CD4-positive, alpha-beta T cell treated with Interleukin-6 at 100 ng/mL for 8 hours (primary cell): ENCODE measurements at places on chromosomes 6 and 20.

GRCh38 chr6:45836984-45837383, 178.7 kb downstream of the CLIC5 start:
- no peak for DNase-seq

GRCh38 chr6:26233649-26234420, 131.2 kb upstream of the BTN3A2 start:
- DNase-seq: peak; percentile 79

DNA sequence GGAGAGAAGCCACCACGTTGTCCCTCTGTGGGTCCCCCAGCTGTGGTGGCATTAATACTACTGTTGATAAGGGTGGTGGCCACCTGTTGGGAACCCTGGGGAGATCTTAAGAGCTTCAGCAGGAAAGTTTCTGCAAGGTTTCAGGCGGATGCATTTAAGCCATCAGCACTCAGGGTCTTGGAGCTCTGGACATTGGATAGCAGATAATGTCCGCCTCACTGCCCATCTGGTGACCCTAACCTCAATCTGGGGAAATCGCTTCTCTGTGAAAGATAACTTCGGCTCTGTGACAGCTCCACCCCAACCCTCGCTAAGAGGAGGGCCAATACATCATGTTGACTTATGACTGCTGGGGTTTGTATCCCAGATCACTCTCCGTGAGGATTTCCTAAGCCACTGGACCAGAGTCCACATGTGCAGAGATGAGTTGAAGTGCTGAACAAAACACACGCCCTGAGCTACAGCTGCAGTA, 92.9 kb downstream of the FOXC1 start:
- DNase-seq: no peak

DNA sequence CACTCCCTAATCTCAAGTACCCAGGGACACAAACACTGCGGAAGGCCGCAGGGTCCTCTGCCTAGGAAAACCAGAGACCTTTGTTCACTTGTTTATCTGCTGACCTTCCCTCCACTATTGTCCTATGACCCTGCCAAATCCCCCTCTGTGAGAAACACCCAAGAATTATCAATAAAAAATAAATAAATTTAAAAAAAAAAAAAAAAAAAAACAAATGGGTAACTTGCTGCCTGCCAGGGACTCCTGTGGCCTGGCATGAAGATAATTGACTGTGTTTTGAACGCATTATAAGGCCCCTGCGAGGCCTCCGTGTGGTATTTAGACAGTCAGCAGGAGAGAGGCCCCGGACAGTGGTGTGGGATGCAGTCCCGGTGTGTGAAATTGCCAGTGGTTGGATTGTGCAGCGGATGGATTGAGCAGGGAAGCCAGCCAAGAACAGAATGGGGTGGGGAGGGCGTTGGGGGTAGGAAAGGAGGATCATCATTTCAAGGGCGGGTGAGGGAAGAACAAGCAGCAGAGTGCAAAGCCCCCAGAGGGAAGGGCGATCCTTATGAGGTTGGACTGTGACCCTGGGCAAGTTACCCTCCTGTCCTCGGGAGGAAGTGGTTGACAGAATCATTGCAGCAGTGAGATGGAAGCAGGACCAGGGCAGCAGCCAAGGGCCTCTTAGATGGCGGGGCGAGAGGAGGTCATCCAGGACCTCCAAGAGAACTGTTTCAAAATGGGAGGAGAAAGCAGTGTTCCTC, 43.3 kb downstream of the PPARD start:
- no peak for DNase-seq

DNA sequence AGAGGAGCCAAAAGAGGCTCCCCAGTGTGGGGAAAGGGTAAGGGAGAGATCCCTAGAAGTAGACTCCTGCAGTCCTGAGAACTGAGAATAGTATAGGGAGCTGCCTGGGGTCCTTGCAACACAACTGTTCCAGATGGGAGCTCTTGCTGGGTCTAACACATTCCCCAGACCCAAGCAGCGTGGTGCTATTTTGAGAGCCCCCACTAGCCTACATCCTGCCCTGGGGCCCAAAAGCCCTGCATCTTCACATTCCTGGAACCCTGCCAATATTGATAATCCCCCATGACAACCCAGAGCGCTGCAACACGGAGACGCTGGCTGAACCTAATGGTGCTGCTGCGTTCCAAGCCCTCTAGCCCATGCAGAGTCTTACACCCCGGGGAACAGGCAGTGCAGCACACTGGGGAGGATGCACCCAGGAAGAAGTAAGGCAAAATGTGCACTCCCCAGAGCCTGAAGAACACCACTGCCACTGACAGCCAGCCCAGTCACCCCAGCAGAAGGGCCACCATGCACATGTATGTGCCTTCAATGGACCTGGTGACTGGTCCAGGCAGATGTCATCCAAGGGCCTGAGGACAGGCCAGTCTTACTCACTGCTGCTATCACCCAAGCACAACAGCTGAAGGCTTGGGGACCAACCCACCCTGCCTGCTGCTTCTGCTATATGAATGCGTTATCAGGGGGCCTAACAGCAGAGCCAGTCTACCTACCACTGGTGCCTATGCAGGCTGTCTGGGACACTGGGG, 7.0 kb upstream of the RNF217 start:
- DNase-seq: no peak

DNA sequence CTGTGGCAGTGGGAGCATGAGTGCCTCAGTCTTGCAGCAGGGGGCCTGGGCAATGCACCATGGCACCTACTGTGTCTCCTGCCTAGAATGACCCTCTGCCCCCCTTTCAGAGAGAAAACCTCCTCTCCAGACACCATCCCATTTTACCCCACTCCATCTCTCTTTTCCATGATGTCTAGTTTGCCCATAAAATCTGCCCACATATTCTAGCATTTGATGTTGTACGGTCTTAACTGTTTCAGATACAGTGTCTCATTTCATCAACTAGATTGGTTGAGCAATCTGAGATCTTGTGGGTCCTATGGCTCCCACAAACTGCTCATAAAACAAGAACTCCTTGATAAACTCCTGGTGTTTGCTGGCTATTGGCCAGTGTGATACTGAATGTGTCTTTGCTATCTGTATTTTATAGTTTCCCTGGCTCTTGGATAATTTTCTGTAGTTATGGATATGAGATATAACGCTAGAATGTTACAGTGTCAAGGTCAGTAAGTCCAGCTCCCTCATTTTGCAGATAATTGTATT, 8.1 kb downstream of the PNPLA1 start:
- no peak for DNase-seq

- no peak for DNase-seq
Measured at GRCh38 chr20:3857405-3857804, 10.8 kb downstream of the MAVS start.

GRCh38 chr20:47432834-47433210, 68.9 kb upstream of the NCOA3 start:
- DNase-seq: no peak

DNA sequence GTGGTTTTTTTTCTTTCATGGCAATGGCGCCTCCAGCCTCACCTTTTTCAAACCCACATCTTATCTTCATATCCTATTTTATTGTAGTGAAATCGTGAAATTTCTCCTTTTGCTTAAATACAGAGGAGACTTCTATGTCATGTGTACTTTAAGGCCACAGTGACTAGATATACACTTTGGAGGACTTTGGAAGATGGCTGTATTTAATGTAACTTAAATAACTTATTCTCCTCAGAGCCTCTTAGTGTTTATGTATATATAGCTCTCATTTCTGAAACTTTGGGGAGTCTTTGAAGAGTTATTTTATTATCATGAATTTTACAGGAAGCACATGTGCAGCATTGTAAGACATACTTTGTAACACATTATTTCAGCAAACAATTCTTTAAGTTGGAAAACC, 968 bp downstream of the LAMA2 start:
- no peak for DNase-seq

- DNase-seq: no peak
Measured at GRCh38 chr6:158219228-158219627, 51.1 kb downstream of the GTF2H5 start.

DNA sequence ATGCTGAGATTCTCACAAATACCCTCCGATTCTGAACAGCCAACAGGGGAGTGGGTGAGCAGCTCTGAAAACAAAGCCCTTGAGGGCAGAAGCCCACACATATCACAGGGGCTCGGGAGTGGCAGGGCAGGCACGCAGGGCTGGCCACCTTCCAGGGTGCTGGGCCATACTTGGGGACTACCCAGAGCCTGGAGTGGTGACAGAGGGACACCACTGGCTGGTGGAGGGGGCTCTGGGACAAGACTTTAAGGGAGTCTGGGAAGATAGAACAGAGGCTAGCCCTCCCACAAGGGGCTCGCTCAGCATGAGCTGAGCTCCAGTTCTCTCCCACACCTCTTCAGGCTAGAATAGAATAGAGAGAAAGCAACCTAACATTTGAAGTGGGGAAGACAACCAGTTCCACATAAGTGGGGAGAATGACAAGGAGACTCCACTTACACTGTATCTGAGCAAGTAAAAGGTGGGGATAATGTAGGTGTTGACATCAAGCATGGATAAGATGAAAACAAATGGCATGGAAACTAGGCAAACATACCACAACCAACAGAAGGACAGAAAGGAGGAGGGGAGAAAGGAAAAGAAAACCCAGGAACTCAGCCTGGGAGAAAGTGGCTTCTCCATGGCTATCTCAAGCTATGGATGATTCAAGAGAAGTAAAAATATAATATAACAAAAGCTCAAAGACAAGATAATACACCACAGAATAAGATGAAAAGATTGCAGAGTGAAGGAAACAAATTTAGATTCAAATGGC, 7.0 kb downstream of the PPIL1 start:
- no peak for DNase-seq

DNA sequence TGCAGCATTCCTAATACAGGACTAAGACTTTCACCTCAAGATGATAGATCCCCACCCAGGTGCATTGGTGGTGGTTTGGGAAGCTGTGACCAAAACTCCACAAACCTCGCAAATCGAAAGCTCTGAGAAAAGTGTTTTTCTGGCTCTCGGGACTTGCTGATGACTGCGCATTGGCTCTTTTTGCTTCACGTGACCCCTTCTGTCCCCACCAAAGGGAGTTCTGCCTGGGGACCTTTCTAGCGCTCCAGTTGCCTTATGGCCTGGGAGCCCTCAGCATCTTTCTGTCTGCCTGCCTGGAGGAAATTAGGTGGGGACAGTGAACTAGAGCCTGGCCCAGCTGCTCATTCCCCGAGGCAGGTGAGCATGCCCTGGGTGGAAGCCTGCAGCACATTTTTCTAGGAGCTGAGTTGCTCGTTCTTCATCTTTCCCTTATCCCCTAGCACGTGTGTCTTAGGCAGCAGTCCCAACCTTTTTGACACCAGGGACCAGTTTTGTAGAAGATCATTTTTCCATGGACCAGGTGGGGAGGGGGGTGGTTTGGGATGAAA, 90.2 kb downstream of the TXNDC5 start:
- no peak for DNase-seq

DNA sequence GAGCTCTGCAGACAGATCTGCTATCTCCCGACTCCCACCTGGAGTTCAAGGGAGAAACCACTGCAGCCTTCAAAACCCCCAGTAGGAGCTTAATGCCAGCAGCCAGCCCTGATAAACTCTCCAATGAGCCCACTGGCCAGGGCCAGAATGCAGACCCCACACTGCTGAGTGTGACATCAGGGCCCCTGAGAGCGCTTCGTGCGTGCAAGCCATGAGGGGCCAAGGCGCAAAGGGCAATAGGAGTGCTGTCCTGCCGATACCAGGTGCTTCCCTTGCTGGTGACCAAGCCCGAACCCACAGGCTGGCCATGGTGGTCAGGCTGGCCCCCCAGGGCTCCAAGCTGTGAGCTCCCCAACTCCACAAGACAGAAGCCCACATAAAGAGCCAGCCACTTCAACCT, 33.2 kb upstream of the CST7 start:
- DNase-seq: no peak

DNA sequence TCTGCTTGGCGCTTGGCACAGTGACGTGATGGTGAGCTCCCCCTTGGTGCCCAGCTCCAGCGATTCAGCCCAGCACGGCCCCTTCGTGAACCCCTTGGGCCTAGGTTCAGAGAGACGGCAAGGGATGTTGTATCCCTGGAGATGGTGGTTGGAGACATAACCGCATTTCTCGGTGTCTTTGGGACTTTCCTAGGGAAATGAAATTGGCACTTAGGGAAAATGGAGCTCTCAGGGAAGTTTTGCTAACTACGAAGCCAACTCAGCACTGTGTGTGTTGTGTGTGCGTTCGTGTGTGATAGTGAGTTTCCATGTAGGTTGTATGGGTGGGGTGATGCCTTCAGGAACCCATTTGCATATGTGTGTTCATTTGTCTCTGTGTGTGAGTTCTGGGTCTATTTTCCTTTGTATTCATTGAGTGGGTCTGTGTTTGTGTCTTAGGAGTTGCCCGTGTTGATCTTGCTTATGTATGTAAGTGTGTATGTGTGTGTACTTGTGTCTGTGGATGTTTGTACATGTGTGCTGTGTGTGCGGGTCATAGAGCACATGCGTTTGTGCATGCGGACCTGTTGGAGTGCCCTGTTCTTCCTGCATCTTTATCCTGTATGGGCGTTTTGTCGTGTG, 46.4 kb downstream of the HNF4A start:
- DNase-seq: no peak

GRCh38 chr6:33840048-33840926, 36.5 kb upstream of the MLN start:
- peak; percentile 26 for DNase-seq

DNA sequence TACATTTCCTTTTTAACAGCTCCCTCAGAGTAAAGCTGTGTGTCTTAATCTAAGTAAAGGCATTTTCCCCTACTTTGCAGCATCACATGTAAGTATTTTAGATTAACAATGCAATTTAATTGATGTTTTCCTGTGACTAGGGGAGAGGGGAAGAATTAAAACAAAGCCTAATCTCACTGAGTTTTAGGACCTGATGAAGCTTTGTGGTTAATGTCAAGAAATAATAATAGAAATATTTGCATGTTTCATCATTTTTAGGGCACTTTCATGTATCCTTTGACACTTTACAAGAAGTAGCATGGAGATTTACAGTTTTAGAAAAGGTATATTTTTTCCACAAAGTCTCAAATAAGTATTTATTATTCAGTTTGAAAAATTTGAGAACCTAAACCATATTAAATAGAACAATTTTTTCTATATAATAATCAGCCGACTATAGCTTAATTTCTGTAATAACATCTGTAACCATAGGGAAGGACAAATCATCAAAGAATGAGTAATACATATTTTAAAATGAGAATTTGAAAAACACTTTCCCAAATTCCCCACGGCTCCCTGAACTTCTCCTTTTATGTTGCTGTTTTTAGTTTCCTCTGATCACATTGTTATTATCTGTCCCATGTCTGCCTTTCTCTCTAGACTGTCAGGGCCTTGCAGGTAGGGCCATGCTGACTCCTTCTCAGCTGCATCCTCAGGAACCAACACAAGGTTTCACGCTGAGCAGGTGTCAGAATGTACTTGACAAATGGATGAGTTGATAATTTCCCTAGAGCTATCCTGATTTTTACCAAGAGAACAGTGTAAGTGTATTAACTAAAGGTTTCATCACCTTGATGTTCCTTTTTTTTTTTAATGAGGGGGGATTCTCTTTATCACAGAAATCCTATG, 338.1 kb downstream of the SYNE1 start:
- DNase-seq: no peak

DNA sequence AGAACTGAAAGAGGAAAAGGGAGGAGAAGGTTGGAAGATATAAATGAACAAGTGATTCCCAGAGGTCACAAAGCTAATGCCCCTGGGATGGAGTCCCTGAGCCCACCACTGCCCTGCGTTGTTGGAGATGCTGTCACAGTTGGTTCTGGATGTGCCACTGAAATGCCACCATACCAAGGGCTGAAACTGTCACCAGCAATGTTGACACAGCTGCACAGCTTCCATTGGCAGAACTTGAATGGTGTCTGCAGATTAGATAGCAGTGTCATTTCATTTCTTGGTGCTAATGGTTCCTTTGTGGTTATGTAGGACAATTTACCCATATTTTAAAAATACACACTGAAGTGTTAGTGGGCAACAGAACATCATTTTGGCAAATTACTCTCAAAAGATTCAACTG, 120.7 kb downstream of the TBXT start:
- DNase-seq: no peak
